ENCODE measurements at places on chromosomes 2 and 18. TPM values are rescaled to one million over a fixed set of nuclear protein-coding genes. Genes with fewer than 3 reads are reported as not detected.

DNA sequence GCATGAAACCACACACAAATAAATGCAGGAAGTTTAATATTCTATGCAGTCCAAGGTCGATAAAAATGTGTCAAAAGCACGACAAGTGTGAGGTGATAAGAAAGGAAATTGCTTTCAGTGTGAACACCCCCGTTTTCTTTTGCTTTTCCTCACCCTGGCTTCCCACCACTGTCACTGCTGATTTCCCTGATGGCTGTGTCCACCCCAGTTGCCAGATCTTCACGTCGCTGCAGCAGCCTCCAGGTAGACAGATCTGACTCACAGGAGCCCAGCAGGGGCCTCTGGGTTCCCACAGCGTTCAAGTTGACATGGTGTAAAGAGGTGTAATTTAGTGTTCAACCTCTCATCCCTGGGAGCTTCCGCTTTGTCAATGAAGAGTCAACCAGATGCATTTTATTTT, 128.0 kb upstream of the TACR1 start:
- DNase-seq = no peak

DNA sequence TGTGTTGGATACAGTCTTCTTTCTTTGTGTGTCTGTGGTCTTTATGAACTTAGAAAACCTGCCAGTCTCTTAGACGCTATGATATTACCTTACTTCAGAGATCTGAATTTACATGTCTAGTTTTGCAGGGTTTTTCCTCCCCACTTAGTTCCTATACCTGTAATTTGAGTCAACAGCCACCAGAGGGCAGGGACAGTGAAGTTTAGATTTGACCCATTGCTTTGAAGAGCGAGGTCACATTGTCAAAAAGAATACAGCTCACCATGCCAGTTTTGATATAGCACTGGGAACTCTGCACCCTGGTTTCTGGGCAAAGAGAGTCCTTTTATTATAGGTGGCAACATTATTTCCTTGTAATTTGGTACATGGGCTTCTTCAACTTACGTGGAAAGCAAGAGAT, 102.3 kb downstream of the MAPK4 start:
- DNase-seq = no peak

DNA sequence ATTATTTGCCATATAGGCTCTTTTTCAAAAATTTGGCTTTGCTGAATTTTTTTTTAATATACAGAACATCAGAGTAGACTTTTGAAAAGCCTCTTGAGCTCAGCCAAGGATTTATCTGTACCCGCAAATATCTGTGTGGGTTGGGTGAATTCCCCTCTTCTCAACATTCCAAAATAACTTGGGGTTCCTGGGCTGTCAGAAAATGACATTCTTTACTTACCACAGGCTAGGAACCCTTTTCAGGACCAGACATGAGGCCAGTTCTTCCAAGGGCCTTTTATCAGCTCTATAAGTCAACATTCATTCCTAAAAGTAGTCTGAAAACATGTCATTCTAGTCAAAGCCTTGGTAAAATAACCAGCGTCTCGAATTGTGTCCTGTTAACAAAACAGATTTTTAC, 28.8 kb upstream of the FEZ2 start:
- no peak for DNase-seq

DNA sequence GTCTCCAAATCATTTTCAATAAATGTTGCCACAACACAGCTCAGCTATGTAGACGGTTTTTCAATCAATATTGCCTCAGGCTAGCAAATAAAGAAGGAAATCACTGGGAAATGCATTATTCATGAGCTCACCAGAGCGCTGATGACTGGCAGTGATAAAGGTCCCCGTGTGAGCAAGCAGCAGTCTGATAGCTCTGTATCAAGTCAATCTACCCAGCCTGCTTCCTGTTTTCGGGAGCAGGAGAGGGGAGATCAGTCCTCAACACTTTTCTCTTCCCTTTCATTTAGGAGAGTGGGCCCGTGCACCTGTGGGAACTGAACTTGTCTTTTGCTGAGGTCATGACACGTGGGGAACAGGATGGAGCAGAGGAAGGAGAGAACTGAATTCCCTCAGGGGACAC, 253.9 kb upstream of the SIX2 start:
- DNase-seq = no peak

- no peak for DNase-seq
These were observed 3.0 kb downstream of the HNRNPLL start for GRCh38 chr2:38599706-38600105.

- no peak for DNase-seq
These were observed 175.0 kb downstream of the ALPK2 start for GRCh38 chr18:58453913-58454317.

DNA sequence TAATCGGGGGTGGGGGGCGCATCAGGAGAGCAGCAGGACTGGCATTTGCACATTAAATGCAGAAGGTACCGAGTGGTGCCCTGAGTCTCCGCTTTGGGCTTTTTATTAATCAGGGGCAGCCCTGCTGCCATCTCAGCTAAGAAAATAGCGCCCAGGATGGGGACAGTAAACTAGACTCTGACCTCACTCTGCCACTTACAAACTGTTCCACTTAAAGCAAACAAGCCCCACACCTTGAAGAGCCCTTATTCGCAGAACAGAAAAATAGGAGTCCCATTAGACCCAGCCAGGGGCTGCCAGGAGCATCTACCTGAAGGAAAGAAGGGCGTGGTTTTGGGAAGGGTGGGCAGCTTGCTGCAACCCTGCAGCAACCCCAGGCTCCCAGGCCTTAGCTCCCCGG, 165.3 kb downstream of the TNS1 start:
- no peak for DNase-seq

- DNase-seq = no peak
These were observed 6.8 kb downstream of the NPHP1 start for GRCh38 chr2:110198016-110198415.

- DNase-seq = no peak
These were observed 33.5 kb upstream of the CERS6 start for GRCh38 chr2:168422584-168422983.

GRCh38 chr2:222439692-222440091, 15.3 kb downstream of the SGPP2 start:
- DNase-seq = no peak

GRCh38 chr2:181738563-181738962, 58.2 kb upstream of the NEUROD1 start:
- DNase-seq = no peak

DNA sequence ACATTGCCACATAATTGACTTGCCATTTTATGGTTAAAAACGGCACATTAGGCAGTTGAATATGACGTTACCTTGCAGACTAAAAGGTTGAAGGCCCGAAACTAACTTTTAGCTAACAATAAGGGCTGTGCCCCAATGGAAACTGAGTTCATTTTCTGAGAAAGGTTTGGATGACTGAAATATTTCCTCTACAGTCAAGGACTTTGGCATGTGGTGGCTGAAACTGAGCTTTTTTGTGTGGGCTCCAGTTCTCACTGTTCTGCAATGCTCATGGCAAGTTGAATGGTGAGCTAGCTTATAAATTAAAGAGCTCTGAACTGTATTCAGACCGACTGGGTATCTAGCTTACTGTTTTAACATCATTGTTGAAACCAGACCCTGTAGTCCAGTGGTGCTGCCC, 23.8 kb upstream of the TXNDC2 start:
- no peak for DNase-seq

DNA sequence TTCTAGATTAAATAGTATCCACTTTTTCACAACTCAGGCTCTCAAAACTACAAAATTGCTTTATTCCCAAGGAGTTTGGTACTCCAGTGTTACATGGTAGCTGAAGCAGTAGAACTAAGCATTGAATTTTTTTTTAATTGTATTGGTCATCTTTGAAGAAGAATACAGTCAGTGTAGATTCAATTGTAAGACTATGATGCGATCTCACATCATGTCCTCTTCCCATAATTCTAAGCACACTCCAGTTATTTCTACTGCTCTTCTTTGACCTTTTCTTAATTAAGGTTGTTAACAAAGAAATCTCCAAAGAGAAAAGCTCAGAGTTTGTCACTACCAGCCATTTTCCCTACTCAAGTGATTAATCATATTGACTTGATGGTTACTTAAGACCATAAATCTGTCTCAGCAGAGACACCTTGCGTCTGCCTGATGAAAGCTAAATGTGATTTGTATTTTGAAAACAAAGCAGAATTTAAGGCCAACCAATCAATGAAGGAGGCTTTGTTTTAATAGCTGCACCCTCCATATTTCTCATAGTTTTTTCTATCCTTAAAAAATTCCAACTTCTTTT, 130.2 kb downstream of the DTNA start:
- DNase-seq = no peak

GRCh38 chr18:7395566-7395965, 164.7 kb downstream of the LRRC30 start:
- no peak for DNase-seq

DNA sequence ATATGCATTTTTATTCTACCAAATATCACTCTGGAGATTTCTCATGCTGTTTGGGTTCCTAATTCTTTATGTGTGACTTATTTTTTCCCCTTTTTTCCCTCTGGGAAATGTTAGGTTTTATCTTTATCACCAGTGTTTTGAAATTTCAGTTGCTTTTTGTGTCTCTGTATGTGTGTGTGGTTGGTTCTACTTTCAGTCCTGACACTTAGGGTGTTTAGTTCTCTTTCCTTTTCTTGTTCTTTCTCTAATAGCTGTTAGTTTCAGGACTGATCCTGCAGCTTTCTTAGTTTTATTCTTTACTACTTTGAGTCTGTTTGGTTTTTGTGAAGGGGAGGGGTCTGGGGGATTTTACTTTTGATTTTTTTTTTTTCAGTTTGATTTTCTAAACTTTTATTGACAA, 23.1 kb downstream of the PPM1B start:
- no peak for DNase-seq

DNA sequence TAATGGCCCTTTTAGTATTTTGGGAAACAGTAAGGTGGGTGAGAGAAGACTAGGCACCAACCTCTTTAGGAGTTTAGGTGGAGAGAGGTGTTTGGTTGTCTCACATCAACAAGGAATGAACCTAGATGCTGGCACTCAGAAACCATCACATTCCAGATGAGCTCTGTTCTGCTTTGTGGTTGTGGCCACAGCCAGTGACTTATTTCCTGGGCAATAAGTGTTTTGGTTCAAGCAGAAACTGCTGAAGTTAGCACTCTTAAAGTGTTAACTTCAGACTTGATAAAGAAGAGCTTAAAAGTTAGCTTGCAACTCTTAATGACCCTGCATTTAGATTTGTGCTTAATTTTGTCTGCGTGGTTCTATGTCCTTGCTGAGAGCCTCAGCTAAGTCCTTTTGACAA, 929.2 kb downstream of the SLC4A3 start:
- no peak for DNase-seq

DNA sequence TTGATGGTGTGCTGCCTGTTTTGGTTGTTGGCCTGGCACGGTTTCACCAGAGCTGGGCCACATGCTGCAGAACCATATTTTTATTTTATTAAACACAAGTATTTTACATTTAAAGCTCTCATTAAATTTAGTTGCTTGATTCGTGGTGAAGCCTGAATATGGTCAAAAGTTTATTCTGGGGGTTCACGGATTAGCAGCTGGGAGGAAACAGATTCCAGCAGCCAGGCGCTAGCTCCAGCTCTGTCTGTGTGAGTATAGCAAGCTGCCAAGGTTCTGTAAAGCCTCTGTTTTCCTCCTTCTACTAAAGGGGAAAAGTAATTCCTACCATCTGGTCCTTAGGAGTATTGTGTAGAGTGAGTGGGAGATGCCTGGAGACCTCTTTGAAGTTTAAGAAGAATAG, 22.5 kb downstream of the GATA6 start:
- no peak for DNase-seq

DNA sequence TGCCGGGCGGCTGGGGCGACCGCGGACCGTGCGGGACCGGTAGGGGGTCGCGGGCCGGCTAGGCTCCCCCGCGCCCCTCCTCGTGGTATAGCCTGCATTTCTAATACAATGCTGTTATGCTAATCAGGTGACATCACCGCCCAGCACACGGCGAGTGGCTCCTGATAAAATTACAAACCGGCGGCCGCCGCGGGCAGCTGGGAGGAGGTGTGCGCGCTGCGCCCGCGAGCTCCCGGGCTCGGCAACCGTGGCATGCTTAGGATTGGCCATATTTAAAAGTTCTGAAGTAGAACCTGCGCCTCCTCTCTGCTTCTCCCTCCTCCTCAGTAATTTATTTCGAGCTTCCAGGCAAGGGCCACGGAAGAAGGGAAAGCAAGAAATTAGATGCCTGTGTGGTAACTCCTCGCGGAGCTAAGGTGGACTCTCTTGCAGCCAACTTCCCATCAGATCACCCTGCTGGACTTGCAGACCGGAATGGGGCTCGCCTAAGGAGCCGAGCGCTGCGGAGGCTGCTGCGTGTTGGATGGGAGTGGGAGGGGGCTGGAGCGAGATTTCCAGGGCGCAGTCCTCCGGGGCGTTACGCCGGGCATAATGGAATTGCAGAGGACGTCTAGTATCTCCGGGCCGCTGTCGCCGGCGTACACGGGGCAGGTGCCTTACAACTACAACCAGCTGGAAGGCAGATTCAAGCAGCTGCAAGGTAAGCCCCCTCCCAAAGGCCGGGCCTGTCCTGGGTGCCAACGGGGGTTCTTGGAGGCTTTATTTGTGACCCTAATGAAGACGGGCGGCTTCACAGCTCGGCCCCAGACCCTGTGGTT, 102.3 kb downstream of the SPTBN1 start:
- DNase-seq = peak; percentile 84

DNA sequence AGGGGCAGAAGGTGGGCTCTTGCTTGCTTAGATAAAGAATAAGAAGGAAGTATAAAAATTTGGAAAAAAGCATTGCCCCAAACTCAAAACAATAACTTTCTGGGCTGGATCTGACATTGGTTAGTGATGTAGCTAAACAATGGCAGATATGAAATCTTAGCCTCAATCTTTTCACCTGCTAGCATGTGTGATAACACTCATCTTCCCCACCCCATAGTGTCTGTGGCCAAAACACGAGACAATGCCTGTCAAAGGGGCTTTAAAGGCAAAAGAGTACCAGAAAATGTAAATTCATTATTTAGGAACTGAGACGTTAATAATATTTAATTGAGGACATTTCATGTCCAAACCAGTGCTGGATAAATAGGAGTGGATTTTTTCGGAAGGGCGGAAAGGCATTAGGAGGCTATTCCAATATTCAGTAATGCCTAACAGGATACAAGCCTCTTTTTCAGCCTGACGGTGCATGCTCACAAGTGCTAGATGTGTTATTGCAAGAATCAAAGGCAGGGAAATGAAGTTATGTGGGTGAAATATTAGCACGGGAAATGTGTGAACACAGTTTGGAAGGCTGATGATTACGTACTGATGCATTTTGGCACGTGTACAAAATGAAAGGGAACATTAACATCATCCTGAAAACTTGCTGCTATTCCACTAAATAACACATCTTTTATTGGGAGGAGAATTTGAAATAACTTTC, 395.7 kb downstream of the GALR1 start:
- no peak for DNase-seq

Gene NEU2
- not detected for total RNA-seq

Gene TRIP12
- total RNA-seq = 180 TPM

Gene TUBA3E
- 80.0 TPM for total RNA-seq

Gene KLHL30
- total RNA-seq = 20.6 TPM

Gene FSIP2
- 0.11 TPM for total RNA-seq

Gene CIAO1
- total RNA-seq = 59.9 TPM

Gene TOGARAM2
- 38.0 TPM for total RNA-seq

Gene GTF3C2
- total RNA-seq = 17.3 TPM

Gene GRB14
- total RNA-seq = 22.1 TPM

Gene CNDP1
- not detected for total RNA-seq

Gene PLEK
- 7.2 TPM for total RNA-seq
